Stimulated activated CD4-positive, alpha-beta T cell treated with anti-CD3 and anti-CD28 coated beads, Interleukin-15, amount 100 ng/mL, for 24 hours (primary cell): ENCODE measurements at places on chromosomes 1 and 21.

DNA sequence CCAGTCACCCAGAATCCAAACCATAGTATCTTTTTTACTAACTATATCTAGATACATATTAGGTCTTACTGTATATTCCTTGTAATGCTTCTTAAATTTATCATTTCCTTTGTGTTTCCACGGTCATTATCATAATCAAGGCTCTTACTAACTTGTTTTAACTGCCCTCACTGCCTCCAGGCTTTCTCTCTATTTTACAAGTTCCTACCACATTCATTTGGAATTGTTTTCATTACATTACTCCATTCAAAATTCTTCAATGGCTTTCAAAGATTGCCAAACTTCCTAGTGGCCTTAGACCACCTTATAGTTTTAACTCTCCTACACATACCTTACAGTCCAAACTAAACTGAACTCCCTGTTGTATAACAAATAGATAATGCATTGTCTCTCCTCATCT, 6.3 kb downstream of the HFM1 start:
- no peak for DNase-seq

- DNase-seq, result no peak
These were observed 36.2 kb upstream of the LYST start for GRCh38 chr1:235902677-235903542.

DNA sequence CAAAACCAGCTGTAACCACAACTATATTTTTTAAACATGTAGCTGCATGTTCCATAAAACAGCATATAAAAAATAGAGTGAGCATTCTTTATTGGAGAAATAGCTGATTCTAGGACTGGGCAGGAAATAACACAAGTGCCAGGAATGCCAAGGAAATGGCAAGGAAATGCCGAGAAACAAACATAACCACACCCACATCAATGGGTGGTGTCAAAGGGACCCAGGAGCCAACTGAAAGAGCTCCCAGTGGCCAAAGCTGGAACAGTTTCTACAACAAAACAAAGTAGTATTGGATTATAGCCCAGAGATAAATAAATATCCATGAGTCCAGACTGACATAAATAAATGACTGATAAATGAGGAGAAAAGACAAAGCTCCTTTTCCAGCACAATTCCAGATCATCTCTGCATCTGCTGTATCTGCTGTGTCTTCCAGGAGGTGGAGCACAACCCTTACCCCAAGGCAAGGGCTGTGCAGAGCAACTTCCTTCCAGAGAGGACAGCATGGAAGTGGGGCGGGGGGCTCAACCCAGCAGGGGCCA, 28.1 kb downstream of the ADARB1 start:
- DNase-seq, result no peak

DNA sequence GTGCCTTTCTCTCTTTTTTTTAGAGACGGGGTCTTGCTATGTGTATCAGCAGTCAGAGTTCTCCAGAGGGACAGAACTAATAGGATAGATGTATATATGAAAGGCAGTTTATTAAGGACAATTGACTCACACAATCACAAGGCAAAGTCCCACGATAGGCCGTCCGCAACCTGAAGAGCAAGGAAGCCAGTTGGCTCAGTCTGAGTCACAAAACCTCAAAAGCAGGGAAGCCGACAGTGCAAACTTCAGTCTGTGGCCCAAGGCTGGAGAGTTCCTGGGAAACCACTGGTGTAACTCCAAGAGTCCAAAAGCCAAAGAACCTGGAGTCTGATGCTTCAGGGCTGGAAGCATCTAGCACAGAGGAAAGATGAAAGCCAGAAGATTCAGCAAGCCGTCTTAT, 16.3 kb upstream of the H3-3A start:
- no peak for DNase-seq

- DNase-seq, result no peak
These were observed 150.7 kb downstream of the SETD4 start for GRCh38 chr21:35909456-35910223.

DNA sequence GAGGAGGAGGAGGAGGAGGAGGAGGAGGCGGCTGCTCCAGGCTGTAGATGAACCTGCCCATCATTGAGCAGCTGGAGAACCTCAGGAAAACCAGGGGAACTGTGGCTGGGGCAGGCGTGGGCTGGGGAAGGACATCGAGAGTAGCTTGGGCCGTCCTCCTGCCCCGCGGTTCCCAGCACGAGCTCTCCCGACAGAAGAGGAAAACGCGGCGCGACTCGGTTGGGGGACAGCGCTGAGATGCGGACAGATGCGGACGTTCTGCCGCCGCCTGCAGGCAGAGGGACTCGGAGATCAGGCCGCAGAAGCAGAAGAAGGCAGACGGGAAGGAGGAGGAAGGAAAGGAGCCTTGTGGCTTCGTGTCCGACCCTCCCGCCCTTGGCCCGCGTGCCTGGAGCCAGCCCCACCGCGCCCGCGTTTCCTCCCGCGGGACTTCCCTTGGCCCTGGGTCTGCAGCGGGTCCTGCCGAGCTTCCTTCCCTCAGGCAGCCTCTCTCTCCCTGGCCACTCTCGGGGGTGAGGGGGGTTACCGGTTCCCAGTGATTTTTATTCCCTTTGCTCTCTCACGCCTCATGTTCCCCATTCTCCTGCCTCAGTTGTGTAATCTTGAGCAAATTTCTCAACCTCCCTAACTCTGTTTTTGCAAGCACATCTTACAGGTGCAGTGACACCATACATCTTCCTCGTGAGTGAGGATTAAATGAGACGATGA, 1.7 kb upstream of the TNFRSF9 start:
- peak; percentile 52 for DNase-seq

DNA sequence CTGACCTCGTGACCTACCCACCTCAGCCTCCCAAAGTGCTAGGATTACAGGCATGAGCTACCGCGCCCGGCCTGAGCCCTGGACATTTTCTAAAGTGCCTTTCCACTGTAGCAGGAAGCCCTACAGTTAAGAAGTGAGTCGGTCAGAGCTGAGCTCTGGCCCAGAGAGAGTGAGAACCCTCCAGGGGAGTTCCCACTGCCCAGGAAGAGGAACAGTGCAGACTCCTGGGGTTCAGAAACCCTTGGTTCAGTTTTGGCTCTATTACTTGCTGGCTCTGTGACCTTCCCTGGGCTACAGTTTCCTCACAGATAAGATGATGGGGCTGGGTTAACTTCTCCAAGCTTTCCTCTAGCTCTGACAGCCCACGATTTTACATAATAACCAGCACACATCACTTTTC, 20.9 kb downstream of the SLC9A1 start:
- DNase-seq, result no peak

DNA sequence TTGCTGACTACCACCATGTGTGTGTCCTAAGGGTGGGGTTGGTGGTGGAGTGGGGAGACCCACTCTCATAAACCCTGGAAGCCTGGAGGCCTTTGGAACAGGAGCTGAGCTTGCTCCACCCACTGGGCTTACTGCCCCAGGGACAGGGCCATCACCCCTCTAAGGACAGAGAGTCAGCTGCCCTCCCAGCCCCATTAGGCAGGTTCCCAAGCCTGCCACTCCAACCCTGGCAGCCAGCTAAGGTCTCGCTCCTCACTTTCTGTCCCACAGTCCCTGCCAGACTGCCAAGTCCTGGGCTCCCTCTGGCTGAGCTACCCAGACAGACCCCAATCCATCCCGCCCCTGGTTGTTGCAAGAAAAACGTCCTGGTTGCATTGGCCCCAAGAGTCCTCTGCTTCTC, 3.8 kb downstream of the NT5C1A start:
- DNase-seq, result no peak

- DNase-seq, result no peak
These were observed 642.9 kb downstream of the PTPRU start for GRCh38 chr1:29879217-29879616.

GRCh38 chr1:215192306-215192705, 109.8 kb downstream of the KCNK2 start:
- DNase-seq, result no peak

DNA sequence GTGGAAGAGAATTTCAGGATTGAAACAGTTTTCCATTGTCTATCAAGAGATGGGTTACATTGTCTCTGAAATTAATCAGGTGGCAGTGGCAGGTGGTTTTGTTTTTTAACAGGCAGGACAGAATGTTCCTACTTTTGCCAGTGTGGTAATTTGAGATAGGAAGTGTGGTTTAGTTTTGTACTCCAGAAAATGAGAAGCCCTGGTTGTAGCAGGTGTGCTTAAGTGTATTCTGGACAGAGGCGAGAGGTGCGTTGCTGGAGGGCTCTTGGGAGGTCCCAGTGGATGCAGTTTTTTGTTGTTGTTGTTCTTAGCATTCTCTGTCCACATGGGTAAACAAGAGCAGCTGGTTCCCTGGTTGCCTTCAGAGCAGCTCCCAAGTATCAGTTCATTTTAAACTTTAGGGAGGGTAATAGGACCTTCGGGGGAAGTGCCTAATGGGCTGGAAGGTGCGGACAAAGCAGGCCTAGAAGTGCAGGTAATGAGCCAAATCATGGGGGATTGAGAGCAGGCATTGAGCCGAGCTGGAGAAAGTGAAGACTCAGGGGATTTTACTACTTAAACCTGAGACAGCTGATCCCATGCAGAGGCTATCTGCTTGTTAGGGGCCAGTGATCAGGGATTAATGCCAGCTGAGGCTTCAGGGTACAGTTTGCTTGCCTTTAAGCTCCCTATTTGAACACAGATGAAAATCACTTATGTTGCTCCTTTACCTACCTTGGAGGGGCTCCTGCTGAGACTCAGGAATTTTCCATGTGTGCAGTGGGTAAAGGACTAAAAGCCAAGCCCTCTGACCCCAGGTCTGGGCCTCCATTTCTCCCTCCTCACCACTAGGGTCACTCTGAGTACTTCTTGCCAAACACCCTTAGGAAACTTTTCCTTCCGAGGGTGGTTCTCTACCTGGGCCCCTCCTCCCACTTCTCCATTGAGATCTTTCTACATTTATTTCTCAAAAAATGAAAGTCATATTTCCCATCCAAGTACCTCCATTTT, 6.1 kb downstream of the PFKFB2 start:
- DNase-seq, result no peak

DNA sequence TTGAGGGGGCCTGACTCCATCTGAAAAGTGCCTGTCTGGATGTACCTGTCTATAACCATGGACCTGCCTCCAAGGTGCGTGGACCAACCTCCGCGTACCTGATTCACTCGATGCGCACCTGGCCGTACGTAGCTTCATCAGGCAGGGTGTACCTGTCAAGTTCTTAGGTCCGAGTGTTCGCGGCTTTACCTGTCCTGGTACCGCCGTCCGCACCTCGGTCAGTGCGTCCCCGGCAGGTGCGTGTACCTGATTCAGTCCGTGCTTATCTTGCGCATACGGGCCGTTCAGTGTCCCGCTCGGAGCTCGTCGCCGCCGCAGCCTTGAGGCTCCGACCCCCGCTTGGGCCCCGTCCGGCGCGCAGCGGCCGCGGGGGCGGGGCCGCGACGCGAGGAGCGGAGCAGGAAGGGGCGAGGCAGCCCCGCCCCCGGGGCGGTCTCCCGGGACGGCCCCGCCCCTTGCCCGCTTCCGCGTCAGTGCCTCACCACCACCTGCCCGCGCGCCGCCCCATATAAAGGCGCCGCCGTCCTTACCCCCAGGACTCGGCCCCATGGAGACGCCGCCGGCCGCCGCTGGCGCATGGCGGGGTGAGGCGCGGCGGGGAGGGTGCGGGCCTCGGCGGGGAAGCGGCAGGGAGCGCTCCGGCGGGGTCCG, at the start of gene ZC3H12A:
Gene ZC3H12A (plus strand): TSS at position 535 of the 651 bp plus-strand sequence. CDS start 917 bp downstream, outside the sequence.
- peak; percentile 93 for DNase-seq

DNA sequence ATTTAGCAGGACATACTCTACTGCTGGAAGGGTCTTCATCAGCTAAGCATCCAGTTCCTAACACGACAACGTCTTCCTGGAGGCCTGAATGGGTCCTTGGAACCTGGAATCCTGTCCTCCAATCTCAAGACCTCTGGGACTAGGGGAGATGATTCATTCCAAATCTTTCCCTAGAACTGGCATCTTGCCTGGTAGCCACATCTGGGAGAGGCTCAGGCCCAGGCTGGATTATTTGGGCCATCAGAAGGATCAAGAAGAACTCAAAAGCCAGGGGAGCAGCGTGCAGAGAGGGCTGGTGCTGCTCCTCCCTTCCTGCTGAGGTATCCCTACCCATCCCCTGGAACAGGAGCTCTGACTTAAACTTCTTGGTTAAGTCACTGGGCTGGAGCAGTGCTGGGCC, 2.8 kb upstream of the PHLDA3 start:
- DNase-seq, result no peak

DNA sequence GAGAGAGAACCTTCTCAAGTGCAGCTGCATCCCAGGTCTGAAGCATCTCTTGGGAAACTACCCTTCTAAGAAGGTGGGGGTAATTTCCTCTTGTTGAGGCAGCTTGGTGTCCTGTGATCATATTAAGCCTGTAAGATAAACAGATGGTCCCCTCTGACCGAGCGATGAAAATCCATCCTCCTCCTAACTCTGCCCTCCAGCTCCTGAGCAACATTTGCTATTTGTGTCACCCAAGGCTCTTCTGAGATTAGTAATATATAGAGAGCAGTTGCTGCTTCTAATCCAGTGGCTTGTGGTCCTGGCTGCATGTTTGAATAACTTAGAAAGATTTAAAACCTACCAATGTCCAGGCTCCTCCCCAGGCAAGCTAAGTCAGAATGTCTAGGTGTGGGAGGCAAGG, 123.7 kb downstream of the DISC1 start:
- DNase-seq, result no peak

GRCh38 chr1:78619446-78619802, 824 bp upstream of the IFI44L start:
- no peak for DNase-seq

DNA sequence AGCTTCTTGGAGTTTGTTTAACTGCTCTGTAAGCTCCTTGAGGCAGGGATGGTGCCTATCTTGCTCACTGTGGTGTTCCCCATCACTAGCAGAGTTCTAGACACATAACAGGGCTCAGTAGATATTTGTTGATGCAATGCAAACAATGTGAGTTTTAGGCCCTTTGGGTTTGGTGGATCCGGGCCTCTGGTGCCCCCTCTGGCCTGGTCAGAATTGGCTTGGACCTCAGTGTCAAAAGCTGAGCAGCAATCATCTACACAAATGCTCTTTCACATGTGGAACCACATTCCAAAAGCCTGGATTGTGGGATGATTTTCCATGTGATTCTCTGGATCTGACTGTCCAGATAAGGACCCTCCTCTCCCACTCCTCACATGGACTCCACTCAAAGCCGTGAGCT, 53.4 kb upstream of the BCAR3 start:
- DNase-seq, result no peak

DNA sequence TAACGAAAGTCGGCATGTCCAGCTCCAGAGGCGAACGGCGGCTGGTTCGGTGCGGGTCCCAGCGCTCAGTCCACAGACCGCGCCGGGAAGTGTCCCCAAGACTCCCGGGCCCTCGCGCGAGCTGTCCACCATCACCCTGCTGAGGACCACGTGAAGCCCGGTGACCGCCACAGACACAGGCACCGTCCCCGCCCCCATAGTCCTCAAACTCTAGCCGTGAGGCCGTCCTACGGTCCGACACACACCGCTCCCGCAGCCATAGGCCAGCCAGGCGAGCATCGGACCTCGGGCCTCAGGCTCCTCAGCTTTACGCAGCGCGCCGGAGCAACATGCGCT, 535 bp downstream of the SETD4 start:
- DNase-seq, result peak; percentile 46

DNA sequence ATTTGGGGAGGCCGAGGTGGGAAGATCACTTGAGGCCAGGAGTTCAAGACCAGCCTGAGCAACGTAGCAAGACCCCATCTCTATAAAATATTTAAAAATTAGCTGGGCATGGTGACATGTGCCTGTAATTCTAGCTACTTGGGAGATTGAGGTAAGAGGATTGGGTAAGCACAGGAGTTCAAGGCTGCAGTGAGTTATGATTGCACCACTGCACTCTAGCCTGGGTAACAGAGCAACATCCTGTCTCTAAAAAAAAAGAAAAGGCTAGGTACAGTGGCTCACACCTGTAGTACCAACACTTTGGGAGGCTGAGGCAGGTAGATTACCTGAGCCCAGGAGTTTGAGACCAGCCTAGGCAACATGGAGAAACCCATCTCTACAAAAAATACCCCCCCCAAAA, 35.7 kb upstream of the RCC1 start:
- DNase-seq, result no peak
